ENCODE measurements at places on chromosomes 1 and 21.

DNA sequence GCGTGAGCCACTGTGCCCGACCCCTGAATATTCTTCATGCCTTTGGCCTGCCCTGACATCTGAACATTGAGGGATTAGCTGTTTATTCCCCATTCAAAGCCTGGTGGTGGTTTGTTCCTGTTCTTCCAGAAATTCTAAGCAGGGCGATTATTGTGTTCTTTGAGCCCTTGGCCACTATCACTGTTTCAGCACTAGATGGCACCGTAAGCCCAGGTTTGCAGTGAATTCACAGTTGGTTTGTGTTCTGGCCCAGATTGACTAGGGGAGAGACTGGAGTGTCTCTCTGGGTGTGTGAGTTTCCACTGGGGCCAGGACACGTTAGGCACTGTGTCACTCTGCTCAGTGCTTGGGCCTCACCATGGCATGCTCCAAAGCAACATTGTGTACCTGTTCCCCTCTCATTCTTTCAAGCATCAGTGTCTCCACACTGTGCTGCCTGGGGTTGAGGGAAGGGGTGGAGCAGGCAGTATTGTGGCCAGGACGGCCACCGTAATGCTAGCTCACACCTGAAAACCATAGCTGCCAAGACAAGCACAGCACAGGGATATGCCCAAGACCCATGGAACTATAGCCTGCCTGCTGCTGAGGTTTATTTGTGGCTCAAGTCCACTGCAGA is 52.7 kb downstream of the PKN2 start:
- DNase-seq = no peak

GRCh38 chr21:24276204-24276603 is 1331.1 kb downstream of the MRPL39 start:
- DNase-seq = no peak

DNA sequence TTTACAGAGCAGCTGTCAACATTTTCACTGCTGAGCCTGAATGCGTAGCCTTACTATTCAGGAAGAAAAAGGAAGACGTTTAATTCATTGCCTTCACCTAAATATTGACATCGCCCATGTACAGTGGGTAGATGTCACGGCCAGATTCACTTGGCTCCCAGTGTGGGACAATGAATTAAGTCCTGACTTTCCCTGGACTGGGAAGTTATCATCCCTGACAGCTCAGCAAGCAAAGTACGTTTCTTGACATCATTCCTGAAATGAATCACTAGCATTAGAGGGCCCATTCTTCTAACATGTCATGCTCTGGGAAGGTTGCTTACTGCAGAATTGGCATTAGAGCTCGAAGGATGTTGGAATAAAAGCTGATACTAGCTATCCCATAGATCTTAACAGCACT is 37.8 kb downstream of the LRRC53 start:
- no peak for DNase-seq

GRCh38 chr1:22245100-22245650 is 102.3 kb upstream of the WNT4 start:
- no peak for DNase-seq

- DNase-seq = no peak
Measured at GRCh38 chr21:37230632-37231248, 36.4 kb downstream of the VPS26C start.

- no peak for DNase-seq
Measured at GRCh38 chr1:234989019-234989418, 139.6 kb downstream of the TOMM20 start.

GRCh38 chr1:153429266-153430165 is 13.2 kb downstream of the S100A7A start:
- DNase-seq = no peak

DNA sequence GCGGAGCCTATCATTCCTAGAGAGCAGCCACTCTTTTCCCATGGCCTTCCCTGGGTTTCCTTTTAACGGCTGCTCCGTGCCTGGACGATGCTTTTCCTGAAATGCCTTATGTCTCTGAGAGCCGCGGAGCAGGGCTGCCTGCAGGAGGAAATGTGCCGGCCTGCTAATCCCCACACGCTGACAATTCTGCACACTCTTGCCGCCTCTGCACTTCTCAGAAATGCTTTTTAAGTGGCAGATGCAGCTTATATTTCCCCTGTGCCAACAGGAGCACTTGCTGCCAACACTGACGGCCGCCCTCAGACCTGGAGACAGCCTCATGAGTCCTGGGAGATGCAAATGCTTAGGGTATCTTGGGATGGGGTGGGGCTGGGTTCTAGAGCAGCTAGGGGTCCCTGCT is 253.2 kb downstream of the GRIK3 start:
- no peak for DNase-seq

DNA sequence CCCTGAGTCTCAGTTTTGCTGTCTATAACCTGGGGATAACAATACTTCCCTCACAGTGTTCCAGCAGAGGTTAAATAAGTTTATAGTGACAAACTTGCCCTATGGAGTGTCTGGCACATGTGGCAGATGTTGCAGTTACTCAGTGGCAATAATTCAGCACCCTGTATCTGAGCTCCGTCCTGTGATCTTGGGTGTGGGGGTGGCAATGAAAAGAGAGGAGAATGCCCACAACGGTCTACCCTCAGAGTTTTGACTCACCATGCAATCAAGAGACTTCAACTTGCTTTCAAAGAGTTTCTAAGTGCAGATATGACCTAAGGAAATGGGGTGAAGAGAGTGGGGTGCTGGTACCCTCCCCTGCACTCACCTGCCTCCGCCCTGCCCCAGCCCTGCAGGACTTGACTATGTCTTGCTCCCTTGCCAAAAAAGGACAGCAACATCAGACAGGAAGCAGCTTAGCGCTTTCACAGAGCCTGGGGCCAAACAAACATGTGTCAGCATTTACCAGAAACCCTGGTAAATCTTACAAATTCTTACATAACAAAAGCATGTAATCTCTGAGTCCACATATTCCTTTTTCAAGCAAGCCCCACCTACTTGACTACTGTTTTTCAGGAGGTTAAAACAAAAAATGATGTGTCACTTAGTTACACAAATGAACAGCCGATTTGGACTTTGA is 185.1 kb upstream of the CAMK1G start:
- DNase-seq = no peak

DNA sequence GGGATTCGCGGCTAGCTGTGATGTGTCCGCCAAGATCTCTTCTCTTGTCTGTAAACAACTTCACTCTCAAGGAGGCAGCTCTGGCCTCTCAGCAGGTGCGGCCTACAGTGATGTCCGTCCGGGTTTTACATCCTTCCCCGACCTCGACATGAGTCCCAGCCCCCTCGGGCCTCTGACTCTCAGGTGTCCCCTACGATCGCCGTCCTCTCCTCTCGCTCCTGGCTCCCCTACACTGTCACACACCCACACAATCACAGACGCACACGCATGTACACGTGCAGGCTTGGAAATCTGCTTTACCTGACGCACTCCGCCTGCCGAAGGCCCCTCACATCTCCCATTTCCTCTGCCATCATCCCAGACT is 797 bp upstream of the RSPH1 start:
- DNase-seq = no peak

All from stimulated activated CD4-positive, alpha-beta T cell treated with anti-CD3 and anti-CD28 coated beads, Interleukin-1b, Interleukin-23, amount 100 ng/mL, for 1 hour (primary cell).